ENCODE measurements at places on chromosomes 6 and 20.

GRCh38 chr6:156449569-156449968, 327.6 kb upstream of the ARID1B start:
- no peak for DNase-seq

DNA sequence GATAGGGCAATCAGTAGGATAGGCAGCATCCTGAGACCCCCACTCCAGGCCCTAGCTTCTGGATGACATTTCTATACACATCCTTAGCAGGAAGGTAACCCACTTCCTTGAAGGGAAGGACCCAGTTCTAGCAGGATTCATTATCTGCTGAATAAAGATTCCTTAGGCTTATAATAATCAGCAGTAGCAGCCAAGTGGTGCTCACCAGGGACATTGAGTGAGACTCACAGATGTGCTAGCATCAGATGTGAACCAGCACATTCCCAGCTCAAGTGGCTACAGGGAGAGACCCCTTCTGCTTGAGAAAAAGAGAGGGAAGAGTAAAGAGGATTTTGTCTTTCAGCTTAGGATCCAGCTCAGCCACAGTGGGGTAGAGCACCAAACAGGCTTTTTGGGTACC, 244.8 kb upstream of the UFL1 start:
- no peak for DNase-seq

DNA sequence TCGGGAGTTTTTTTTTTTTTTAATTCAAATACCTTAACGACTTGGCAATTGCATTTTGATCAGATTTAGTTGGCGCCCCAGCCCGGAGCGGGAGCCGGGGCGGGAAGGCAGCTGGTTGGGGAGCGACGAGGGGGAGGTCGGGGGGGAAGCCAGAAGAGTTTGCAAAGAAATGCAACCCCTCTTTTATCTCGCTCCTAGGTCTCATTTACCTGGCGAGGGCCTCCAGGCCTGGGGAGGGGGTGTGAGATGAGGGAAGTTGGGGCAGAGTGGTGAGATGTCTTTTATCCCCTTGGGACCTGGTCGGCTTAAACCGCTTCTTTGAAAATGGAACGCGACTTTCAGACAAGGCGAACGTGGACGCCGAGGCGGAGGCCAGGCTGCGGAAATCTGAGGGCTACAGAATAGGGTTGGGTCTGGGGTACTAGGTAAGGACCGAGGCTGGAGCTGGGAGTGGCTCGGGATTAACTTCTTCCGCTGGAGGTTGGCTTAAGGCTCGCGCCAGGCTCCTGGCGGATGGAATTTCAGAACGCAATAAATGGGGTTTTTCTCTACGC, 40.3 kb downstream of the NCR2 start:
- DNase-seq: no peak

- DNase-seq: no peak
These were observed 15.1 kb upstream of the GOPC start for GRCh38 chr6:117617210-117618035.

DNA sequence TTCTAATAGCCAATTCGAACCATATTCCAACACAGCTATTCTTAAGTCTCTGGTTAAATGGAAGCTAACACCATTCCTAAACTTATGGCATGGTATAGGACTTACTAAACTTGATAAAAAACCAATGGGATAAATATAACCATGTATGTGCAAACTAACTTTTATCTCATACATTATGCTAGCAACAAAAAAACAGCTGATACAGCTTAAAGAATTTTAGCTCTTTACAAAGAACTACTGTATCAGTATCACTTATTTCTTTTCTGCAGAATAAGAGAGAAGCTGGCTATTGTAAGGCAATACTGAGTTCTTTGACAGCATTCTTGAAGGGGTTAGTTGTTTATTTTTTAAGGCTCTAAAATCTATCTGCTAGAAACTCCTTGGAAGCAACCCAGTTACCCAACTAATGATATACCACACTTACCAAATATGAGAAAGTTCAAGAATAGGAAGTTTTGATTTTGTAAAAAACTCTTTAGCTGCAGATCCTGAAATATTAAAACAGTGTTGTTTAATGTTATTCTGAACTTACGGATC, 44.9 kb downstream of the REPS1 start:
- DNase-seq: no peak

GRCh38 chr6:903761-904160, 210.8 kb upstream of the EXOC2 start:
- DNase-seq: no peak

DNA sequence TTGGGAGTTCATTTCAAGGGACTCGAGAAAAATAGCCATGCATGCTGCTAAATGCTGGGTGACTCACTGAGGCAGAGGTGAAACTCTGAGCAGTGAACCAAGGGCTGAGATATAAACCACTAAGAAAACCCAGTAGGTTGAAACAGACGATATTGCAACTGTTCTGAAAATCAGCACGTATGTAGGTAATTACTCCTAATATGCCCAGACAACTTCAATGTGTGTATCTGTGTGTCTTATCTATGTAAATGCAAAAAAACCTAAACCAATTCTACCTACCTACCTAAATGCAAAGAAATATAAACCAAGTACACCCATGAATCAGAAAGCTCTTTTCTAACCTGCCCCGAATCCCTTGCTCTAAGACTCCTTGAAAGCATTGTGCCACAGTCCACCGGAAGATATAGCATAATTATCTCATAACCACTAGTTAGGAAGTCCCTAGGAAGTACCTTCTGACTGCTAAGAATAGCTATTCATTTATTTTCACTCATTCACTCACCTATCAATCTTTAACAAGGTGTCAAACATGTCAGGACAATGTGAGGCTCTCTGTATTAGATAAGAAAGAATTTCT, 458.7 kb upstream of the RUNX2 start:
- no peak for DNase-seq

DNA sequence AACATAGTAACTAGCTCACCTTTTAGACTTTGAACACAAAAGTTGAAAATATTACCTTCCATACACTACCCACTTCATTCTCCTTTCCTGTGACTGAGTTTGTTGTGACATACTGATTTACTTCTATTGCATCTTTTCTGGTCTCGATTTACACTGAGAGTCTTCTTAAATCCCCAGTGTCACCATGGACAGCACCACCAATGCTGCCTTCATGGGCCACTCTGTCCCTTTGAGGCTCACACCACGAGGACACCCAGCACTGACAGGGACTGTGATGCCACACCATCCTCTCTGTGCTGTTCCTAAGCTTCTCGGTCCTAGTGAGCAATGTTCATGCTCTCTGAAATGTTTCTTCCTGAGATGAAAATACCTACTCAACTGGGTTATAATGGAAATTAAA, 337.1 kb upstream of the IRAK1BP1 start:
- DNase-seq: no peak
